GM03348 (cell line): ENCODE measurements at places on chromosomes 7 and 10.

- no peak for DNase-seq
These were observed 219.8 kb downstream of the HECW1 start for GRCh38 chr7:43332193-43332796.

GRCh38 chr7:68407460-68407859 is 1190.8 kb upstream of the AUTS2 start:
- DNase-seq: no peak

DNA sequence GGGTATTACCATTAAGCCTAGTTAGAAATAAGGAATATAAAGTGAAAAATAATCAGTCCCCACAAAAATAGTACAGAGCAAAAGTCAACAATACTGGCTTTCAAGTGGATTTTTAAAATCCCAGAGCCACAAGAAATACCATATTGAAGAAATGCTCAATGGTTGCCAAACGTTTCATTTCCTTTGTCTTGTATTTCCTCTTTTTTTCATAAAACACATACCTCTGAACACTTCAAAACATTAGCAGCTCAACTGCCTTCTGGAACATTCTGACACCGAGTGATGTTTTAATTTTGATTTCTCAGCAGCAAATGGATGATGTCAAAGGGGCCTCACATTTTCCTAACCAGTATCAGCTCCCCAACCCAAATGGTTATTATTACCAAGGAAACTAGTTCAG is 10.5 kb downstream of the NOD1 start:
- no peak for DNase-seq

GRCh38 chr7:27763983-27764508 is 24.1 kb downstream of the TAX1BP1 start:
- DNase-seq: no peak

DNA sequence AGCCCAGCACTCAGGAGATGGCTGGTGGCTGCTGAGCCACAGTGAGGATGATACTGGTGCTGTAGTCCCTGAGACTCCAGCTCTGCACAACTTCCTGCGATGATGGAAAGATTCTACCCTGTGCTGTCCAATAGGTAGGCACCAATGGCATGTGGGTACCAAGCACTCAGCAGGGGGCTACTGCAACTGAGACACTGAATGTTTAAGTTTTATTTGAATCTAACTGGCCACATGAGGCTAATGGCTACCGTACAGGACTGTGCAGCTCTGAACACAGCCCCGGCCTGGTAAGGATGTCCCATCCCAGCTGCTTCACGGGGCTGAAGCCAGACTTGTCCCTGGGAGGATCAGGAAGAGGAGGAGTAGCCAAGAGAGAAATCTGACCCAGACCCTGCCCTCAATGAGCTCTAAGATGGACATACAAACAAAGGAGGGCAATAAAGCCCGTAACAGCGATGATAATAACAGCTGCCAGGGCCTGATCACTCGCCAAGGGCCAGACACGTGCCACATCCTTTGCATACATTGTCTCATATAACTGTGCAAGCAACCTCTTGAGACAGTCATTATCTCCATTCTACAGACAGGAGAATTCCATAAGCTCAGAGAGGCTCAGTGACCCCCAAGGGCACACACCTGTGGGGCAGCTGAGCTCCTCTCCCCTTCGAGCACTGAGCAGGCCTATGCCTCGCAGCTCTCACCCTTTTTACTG is 3.8 kb downstream of the GPRIN2 start:
- no peak for DNase-seq

DNA sequence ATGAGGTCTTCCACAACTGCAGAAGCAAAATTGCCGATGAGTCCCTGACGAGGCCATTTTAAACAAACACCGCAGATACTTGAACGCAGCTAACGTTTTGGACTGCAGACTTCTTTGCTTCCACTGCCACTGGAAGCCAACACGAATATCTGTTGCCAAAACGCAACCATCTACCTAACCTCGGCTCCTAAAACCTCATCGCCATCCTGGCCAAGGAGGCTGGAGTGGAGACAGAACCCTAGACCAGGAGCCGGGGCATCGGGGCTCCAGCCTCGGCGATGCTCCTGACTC is 493 bp downstream of the WDR91 start:
- no peak for DNase-seq

GRCh38 chr7:27767374-27767773 is 27.4 kb downstream of the TAX1BP1 start:
- DNase-seq: peak; percentile 12

DNA sequence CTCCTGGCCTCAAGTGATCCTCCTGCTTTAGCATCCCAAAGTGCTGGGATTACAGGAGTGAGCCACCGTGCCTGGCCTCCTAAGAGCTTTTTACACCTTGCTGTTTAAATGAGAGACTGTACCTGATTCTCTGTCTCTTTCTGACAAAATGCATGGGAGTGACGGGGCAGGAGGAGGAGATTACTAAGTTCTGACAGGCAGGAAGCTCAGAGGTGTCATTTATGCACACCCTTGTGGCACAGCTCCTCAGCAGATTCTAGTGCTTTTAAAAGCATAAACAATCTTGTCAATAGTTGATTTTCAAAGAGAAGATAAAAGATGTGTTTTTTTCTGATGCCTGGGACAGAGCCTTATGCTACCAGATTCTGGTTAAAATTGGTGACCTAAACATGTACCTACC is 39.7 kb upstream of the STEAP4 start:
- no peak for DNase-seq
